ENCODE measurements at places on chromosomes 5 and 9.

- DNase-seq: no peak
These were observed 13.7 kb upstream of the PSMB7 start for GRCh38 chr9:124428751-124429529.

DNA sequence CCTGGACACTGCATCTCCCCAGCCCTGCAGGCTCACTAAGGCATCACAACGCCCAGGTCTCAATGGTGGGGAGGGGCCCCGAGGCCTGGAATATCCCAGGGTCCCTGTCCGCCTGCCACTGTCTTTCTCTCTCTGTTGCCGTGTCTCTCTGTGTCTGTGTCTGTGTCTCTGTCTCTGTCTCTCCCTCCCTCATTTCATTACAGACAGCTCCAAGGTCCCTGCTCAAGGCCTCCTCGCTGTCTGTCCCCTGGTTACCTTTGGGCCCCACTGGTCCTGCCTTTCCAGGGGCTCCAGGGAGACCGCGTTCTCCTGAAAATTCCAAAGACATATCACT lies 3.2 kb downstream of the FCN1 start:
- DNase-seq: no peak

DNA sequence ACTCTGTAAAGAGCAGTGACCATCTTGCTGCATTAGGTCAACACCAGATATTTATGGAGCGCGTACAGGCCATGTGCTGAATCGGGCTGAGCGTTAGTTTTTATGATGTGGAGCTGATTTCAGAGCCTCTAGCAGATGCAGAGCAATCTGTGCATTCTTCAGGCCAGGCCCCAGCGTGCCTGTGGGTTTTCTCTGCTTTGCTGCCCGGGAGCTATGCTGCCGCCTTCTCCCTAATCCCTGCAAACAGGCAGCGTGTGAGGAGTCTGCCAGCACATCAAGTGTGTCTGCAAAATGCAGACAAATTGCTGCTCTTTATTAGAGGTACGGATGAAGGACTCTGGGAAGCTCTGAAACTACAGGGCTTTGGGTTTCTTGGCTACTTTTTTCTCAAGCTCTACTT lies 170.0 kb downstream of the NTRK2 start:
- DNase-seq: no peak

GRCh38 chr9:122656378-122656777 lies 1.0 kb downstream of the OR1B1 start:
- no peak for DNase-seq

- peak; percentile 40 for DNase-seq
These were observed 70.1 kb upstream of the SPATA31E1 start for GRCh38 chr9:87812375-87813118.

- no peak for DNase-seq
These were observed 140.0 kb downstream of the EPB41L4A start for GRCh38 chr5:112279082-112279481.

GRCh38 chr9:36871606-36872005 lies 162.5 kb downstream of the PAX5 start:
- DNase-seq: no peak

GRCh38 chr5:115398719-115399118 lies 102.3 kb upstream of the CCDC112 start:
- no peak for DNase-seq

DNA sequence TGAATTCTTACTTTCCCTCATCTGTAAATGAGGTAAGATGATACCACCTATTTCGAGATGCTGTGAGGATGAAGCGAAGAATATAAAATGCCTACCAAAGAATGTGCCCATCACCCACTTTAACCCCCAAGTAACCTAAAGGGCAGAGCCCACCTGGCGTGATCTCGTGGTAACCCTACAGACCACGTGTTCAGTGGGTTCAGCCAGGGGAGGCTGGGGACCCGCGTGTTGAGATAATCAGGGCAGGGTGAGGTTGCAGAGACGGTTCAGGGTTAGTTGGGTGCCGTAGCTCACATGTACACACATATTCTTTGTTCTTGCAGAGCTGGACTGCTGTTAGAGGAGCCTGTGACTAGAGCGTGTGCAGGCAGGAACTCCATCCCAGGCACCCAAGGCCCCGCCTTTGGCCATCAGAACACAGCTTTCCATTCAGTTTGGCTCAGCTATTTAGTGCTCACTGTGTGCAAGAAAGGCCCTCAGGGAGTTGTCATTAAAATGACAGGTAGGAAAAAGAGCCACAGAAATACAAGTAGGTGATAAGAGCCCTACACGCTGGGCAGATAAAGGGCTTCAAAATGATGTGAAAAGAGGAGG lies 56.5 kb upstream of the HAND1 start:
- no peak for DNase-seq

- no peak for DNase-seq
These were observed 306.3 kb downstream of the TLE4 start for GRCh38 chr9:79877943-79878602.

DNA sequence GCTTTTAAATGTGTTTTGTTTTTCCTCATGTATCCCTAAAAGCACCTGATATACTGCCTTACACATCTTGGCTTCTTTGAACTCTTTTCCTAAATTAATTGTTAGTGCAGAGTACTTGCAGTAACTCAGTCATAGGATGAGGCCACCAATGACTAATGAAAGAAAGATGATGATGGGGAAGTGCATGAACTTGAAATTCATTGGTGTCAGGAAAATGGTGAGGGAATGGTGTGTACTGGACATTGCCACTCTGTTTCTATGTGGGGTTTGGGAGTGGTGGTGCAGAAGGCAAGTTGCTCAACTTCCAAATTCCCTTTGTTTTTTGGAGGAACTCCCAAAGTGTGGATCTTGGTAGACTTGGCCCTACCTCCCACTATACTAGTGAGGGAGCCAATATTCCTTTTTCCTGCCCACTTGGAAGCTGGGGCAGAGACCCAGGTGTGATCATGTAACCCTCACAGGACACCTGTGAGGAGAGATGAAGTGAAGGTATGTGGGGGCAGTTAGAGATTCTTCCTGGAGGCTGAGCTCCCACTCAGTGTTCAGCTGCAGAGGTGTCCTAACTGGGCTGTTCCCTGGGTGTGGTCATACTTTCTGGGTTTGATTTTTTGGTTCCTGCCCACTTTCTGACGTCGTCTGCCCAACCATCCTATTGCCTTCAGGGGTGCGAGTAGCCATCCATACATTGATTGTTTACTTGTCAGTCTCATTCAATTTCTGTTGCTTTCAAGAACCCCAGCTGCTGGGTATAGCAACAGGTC lies 298.5 kb downstream of the MAST4 start:
- DNase-seq: no peak

- no peak for DNase-seq
These were observed 124.9 kb upstream of the GRIA1 start for GRCh38 chr5:153365547-153365946.

DNA sequence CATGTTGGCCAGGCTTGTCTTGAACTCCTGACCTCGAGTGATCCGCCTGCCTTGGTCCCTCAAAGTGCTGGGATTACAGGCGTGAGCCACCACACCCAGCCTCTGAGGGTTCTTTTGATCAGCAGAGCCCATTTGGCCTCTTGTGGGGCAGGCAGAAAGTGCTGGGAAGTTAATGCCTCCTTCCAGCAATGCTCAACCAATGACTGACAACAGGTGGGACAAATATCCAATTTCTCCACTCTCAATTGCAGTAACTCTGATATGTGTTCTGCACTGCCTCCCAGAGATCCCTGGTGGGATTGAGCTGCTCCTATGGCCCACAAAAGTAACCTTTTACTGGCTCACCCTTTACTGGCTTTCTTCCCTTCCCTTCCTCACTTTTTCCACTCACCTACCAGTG lies 79.9 kb upstream of the APC start:
- no peak for DNase-seq

GRCh38 chr5:175131432-175131831 lies 312.6 kb downstream of the DRD1 start:
- no peak for DNase-seq

DNA sequence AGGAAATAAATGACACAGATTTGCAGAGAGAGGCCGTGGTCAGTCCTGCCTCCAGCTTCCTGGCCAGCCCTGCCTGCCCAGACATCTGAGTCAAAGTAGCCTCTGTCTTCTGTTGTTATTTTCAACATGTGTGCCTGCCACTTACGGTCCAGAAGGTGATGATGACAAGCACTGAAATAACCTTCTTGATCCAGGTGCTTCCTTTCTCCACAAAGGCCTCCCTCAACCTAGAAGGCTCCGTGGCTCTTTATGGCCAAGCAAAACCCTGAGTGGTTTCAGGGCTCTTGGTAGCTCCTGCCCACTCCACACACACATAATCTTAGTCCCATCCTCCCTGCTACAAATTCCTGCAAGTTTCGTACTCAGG lies 34.1 kb upstream of the SLC6A19 start:
- DNase-seq: no peak

- no peak for DNase-seq
These were observed 243.9 kb upstream of the SMARCA2 start for GRCh38 chr9:1771094-1771789.

GRCh38 chr9:79623799-79624721 lies 52.3 kb downstream of the TLE4 start:
- DNase-seq: peak; percentile 19

DNA sequence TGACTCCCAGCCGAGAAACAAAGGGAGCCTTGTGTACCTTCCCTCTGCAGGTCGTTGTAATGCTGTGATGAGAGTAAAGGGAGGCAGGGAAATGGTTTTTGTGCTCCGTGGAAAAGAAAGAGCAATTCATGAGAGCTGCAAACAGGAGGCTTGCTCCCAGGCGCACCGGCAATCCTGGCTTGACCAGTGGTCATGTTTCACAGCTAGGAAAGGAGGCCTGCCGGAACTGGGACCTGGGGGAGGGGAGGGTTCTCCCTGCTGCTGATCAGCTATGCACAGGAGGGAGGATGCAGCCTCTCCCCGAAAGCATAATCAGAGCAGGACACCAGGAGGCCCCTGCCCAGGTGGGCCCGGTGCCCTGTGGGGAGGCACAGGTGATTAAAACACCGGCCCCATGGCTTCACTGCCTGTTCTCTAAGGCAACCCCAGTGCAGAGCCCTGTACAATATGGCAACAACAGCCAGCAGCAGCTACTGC lies 131.3 kb downstream of the ZDHHC21 start:
- no peak for DNase-seq

DNA sequence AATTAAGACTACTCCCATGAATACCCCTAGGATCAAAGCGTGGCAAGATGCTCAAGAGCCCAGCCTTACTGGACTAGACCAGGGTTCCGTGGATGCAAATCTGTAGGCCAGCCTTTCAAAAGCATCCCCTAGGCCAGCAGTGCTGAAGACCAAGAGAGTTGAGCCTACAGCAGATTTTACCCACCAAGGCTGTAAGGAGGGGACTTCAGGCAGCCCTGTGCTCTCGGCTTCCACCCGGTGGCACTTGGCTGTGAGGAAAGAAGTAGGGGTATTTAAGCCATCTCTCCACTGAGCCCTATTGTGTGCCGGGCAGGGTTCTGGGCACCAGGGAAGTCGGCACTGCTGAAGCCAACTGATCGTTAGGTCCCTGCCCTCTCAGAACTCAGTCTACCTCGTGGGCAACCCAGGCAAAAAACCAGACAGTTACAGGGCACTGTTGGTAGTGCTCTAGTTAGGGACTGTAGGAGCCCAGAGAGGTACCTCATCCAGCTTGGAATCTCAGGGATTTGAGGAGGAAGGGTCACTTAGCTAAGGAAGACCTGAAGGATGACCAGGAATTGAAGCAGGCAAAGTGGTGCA lies 25.5 kb downstream of the TCF7 start:
- DNase-seq: no peak

GRCh38 chr9:21758540-21758939 lies 43.9 kb upstream of the MTAP start:
- DNase-seq: no peak

DNA sequence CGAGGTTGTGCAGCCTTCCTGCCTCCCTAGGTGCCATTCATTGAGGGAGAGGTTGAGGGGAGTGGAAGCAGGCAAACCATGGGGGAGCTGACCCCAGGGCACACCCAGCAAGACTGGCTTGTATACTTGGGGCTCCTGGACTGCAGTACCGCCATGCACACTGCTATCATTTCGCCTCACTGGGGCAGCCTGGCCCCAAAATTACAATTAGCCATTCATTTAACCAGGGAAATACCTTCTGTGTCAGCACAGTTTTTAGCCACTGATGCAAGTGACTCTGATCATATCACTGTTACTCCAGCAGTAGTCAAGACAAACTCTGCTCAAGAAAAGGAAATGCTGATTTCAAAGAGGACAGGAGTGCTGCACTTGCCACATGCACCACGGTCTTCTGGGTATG lies 109.7 kb downstream of the TRIO start:
- no peak for DNase-seq

GRCh38 chr9:86924206-86924605 lies 23.1 kb downstream of the GAS1 start:
- no peak for DNase-seq

GRCh38 chr9:91332546-91333231 lies 29.0 kb downstream of the AUH start:
- no peak for DNase-seq

DNA sequence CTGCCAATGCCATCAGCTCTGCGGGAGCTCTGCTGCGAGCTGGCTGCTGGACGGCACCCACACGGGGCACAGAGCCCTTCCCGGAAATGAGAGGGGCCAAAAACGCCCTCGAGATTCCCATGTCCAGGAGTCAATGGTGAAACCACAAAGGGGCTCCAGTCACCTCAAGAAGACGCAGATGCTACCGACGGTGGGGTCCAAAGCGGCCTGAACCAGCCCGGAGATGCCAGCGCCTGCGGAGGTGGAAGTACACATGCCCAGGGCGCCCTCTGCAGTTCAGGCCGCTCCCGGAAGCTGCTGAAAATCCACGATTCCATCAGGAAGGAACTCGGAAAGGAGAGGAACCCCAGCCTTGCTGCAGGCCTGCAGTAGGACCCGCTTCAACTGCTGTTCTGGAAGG lies 82.4 kb upstream of the SELENOP start:
- peak; percentile 42 for DNase-seq

DNA sequence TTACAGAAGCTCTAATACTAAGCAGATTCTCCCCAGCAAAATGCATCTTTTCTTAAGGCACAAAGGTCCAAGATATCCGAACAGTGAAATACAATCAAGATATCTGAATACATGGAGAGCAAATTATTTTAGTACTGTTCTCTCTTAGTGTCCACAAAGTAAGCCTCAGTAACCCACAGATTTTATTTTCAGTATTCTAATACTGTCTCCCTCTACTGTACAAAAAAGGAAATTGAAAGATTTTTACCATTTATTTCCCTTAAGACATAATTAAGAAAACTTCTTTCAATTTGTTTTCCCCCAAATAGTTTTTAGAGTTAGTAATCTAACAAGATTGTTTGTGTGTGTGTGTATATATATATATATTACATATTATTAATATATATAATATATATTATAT lies 24.7 kb upstream of the NOL6 start:
- no peak for DNase-seq

- DNase-seq: peak; percentile 41
These were observed 10.5 kb upstream of the ADGRV1 start for GRCh38 chr5:90548069-90548593.

DNA sequence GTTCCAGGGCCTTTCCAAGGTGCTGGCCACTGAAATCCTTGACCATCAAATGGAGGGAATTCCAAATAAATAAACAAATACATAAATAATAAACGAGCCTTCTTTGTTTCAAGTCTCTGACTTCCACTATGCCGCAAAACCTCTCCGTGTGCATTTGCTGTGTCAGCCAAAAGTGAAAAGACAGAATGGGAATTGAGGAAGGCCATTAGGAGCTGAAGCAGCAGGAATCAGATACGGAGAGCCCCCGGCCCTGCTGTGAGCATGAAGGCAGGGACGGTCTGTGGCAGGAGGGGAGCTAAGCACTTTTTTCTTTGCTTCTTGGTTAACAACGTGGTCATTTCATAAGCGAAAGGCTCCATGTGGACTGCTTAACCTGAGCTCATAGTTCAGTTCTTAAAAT lies 26.1 kb downstream of the PLPPR1 start:
- no peak for DNase-seq

Data from HuH-7 (cell line).